ENCODE measurements at places on chromosomes 5 and 9.

DNA sequence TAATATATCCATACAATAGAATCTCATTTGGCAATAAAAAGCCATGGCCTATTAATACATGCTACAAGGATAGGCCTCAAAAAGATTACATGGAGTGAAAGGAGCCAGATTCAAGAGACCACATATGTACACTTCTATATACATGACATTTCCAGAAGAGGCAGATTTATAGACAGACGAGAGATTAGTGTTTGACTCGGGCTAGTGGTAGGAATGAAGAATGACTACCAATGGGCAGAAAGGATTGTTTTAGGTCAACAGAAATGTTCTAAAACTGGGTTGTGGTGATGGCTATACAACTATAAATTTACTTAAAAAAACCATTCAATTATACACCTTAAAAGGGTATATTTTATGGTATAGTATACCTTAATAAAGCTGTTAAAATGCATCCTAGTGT lies 41.9 kb downstream of the SETX start:
- DNase-seq, result no peak

GRCh38 chr5:28750251-28750650 lies 1711.9 kb upstream of the CDH9 start:
- DNase-seq, result no peak

DNA sequence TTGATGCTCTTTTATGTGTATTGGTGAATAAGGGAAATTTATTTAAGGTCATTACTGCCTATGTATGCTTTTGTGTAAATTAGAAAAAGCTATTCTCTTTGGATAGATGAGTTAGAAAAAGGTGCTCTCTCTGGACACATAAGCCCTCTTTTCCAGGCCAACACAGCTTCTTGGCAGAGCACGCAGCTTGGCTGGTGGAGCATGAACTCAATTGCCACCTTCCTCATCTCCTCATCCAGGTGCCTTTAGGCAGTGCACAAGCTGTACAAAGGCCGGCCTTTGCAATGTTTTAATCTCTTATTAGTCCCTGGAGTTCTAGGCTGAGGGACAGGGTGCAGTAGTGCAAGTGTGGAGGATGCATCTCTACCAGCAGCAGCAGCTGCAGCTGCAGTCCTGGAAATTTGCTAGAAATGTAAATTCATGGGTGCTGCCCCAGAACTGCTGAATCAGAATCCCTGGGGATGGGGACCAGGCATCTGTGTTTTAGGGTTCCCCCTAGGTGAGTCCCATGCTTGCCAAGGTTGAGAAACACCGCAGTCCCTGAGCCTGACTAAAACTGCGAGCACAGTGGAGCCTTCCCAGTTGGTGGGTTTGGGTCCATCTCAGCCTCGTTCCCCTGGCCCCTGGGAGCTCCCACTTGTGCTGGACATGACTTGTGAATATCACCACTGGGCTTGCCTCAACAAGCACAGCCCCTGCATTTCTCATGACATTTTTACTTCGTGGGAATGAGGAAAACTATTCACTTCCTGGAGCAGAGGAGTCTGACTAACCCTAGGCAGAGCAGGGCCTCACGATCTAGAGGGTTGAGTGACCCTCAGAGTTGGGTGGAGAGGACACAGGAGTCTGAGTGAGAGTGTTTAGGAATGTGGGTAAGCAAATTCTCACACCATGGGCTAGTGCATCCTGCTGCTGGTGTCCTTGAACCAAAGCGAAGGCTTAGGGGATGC lies 272.3 kb downstream of the ZSWIM6 start:
- DNase-seq, result no peak

DNA sequence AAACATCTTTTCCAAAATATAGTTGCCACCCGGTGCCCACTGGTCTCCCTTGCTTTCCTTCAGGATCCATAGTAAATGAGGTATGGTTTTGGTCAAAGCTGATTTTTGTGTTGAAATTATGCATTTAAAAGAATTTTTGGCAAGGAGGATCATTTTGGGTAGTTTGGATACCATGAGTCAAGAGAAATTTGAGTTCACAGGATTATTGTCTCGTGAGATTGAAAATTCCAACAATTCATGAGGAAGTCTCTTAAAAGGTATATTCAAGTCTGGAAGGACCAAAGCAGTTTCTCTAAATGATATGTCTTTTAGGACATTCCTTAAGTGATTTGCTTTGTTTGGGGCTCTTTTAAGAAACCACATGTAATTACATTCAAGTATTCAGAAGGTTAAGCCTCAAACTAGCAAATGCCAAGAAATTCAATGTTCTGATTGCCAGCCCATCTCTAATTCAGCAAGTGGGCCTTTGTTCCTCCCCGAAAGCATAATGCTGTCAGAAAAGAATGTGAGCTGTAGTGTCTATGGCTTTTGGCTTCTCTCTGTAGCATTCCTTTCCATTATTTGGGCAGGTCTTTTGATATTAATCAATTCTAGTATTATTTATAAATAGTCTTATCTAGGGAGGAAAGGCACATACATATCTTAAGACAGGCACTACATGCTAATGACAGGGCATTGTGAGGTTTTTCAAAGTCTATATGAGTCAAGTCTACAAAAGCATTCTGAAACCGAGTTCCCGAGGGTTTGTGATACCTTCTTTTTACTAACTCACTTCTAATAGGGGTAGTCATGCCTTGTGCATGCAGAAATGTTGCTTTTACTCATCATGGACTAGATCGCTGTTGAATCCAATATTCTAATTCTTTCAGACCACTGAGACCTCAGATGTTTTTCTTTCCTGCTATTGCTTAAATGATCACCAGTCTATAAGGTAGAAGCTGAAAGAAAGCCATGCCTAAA lies 453.9 kb downstream of the ENC1 start:
- no peak for DNase-seq

DNA sequence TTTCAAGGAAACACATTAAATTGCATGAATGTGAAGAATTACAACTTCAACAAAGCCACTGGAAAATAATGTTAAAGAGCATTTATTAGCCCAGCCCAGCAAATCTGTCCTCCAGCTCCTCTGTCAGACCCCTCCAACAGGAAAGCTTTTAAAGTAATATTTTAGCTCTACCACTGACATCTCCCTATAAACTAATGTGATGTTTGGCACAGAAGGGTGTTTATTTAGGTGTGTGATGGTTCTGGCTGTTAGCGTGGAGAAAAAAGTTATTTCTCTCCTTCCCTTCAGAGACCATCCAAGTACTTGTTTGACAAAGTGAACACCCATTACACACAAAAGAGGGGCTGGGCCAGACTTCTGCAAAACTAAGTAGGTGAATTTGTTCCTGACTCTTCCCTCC lies 111.9 kb upstream of the TARS1 start:
- no peak for DNase-seq

- DNase-seq, result no peak
These were observed 982.2 kb downstream of the TLE1 start for GRCh38 chr9:80707120-80707519.
